Activated naive CD4-positive, alpha-beta T cell treated with anti-CD3 and anti-CD28 coated beads, Interleukin-2, amount 50 U/mL, for 16 hours (primary cell): ENCODE measurements at places on chromosomes 4 and X.

DNA sequence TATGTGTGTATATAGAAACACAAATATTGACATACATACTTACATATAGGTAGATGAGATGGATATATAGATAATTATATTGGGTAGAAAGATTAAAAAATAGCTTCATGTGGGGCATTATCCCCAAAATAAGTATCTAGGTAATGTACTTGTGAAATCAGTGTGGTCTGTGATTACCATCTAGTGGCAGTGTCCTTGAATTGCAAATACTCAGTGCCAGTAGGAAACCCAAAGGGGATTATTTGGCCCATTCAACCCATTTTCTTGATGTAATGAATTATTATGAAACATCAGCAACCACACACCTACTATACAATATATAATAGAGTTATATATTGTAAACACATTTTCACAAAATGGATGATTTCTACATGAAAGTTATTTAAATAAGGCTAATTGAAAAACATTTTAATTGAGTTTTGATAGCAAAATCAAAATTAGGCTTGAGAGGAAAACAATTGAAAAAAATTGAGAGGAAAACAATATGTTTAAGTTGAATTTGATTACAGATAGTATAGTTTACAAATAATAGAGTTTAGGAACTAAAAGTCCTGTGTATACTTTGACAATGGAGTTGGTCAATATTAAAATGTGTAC, 389.4 kb downstream of the GALNTL6 start:
- DNase-seq = no peak

DNA sequence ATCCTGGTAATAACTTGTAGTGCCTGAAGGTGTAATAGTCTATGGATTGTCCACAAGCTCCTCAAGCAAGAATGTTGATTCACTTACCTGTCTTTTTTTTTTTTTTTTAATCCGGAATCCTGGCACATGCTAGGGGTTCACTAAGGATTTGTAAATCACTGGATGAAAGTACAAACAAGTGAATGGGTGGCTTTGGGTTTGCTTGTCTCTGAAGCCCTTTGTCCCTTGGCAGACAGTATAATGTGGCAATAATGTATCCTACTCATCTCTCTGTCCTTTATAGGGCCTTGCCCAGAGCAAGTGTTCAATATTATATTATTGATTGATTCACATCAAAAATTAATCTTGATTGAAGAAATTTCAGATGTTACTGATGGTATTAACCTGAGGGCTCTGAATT, 334.0 kb upstream of the CPEB2 start:
- no peak for DNase-seq

GRCh38 chr4:45688341-45688740, 435.5 kb downstream of the GABRG1 start:
- DNase-seq = no peak

GRCh38 chr4:70288651-70289050, 46.1 kb upstream of the CABS1 start:
- no peak for DNase-seq

DNA sequence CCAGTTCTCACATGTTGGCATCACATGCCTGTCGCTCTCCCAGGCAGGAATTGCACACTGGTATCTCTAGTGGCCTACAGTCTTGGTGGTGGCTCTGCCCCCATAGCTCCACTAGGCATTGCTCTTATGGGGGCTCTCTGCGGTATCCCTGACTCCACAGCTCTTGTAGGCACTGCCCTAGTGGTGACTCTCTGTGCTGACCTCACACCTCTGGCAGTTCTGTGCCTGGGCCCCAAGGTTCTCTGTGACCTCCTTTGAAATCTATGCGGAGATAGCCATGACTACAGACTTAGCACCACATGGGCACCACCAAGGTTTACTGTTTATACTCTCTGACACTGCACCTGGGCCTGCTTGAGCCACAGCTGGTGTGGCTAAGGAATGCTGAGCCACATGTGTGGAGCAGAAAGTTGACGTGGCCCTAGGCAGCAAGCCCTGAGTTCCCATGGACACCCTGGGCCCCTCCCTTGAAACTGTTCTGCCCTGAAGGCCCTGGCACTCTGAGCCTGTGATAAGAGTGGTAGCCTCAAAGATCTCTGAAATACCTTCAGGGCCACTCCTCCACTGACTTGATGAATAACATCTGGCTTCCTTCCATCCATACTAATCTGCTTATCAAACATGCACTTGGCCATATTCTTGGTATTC, 8.0 kb downstream of the SLC9B1 start:
- DNase-seq = no peak

DNA sequence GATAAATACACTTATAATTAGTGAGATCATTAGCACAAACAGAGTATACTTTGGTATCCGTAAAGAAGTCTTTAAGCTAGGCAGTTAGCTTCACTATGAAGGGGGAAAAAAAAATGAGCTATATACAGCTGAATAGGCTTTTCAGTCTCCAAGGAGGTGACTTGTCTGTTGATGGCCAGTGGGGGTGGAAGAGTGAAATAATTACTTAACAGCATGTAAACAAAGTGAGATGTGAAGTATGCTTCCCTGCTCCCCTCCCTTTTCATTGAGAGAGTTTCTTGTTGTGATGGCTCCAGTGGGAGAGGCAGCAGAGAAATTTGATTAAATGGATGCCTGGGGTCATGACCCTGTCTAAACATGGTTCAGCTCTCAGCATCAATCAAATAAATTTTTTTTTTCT, 180.9 kb downstream of the DACH2 start:
- DNase-seq = no peak

- no peak for DNase-seq
Observed at GRCh38 chr4:164252286-164252685, 501.6 kb upstream of the SMIM31 start.

GRCh38 chr4:15729910-15730533, 27.2 kb downstream of the BST1 start:
- no peak for DNase-seq

DNA sequence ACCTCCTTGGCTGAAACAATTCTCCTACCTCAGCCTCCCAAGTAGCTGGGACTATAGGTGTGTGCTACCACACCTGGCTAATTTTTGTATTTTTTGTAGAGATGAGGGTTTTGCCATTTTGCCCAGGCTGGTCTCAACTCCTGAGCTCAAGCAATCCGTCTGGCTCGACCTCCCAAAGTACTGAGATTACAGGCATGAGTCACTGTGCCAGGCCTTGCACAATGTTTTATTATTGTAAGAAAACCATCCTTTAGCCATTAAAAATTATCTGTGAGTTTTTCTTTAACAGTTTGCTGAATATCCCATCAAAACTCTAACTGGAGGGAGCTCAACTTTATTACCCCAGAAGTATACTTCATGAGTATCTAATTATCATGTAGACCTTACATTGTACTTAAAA, 900.3 kb downstream of the PCDH7 start:
- DNase-seq = no peak
